ENCODE measurements at places on chromosomes 4 and X. TPM values are rescaled to one million over a fixed set of nuclear protein-coding genes. Genes with fewer than 3 reads are reported as not detected.

- DNase-seq: no peak
These were observed 34.7 kb upstream of the NAF1 start for GRCh38 chr4:163201358-163201757.

- no peak for DNase-seq
These were observed 193.8 kb upstream of the CXorf51B start for GRCh38 chrX:146615628-146616348.

GRCh38 chr4:7379719-7380118, 55.0 kb downstream of the PSAPL1 start:
- no peak for DNase-seq

DNA sequence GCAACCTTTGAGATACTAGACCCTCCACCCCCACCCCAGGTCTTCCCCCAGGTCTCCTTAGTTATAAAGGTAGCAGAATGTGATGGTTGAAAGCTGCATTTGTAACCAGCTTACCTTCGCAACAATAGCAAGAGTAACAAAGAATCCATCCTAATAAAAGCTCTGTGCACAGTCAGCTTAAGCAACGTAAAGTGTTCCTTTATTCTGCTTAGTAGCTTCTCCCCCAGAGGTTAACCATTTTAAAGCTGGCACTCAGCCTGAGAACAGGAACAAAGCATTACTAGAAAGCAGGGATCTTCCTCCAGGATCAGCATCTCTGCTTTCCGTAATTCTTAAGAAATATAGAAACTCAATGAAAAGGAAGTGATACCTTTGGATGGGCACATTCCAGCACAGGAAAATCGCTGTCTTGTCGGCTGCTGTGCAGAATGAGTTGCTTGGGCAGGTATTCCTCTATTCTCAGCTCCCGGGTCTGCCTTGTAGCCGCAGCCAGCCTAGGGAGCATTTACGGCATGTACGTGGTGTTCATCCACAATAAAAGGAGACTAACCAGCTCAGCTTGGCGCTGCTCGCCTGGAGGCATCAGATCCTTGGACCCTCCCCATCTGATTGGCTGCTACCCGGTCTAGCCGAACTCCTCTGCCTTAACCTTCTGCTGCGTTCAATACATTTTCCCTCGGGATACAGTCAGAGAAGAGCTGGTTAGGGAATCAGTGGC, 113.0 kb upstream of the TLR3 start:
- no peak for DNase-seq

The CXCL3 gene
- total RNA-seq: not detected

GRCh38 chrX:118614150-118614549, 113.3 kb upstream of the IL13RA1 start:
- no peak for DNase-seq

- DNase-seq: no peak
These were observed 156.7 kb upstream of the FAM241A start for GRCh38 chr4:111988514-111988913.

DNA sequence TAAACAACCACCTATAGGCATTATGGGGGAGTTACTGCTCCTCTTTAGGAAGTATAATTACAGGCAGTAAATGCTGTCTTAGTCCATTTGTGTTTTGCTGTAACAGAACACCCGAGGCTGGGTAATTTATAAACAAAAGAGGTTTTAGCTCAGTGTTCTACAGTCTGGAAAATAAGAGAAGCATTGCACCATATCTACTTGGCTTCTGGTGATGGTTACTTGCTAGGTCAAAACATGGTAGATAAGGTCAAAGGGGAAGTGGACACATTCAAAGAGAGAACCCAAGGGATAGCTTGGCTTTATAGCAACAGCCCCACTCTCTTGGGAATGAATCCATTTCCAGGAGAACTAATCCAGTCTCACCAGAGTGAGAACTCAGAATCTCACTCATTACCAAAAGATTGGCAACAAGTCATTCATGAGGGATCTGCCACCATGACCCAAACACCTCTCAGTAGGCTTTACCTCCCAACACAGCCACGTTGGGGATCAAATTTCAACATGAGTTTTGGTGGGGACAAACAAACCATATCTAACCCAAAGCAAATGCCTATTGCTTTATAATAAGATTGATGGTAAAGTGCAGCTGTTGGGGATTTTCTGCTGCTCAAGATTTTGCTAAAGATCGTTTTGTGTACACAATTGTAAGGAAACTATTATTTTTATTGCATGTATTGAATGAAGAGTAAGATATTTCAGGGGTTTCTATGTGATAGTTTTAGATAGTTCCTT, 32.6 kb downstream of the STAG2 start:
- DNase-seq: no peak

GRCh38 chrX:112614640-112615039, 65.1 kb downstream of the LHFPL1 start:
- no peak for DNase-seq

DNA sequence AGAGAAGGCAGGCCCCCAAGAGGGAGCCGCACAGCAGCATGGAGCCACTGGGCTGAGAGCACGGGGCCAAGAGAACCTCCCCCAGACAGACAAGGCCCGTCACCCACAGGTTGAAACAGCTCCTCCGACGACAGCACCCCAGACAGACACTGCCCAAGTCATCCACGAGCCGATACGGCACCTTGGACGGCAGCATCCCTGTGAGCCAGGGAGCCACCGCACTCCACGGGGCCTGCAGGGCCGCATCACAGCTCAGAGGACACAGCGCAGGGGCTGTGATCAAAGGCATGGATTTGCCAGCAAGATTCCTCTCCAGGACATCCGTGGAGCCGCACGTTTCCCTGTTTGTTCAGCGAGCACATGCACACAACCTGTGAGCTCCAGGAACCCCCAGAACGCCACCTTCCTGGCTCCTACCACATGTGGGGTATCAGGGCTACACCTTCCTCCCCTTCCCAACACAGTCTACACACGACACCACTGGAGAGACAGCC, 3.9 kb downstream of the CTBP1 start:
- DNase-seq: no peak

The BEX1 gene
- total RNA-seq: not detected

GRCh38 chr4:78336093-78336943, 215.3 kb upstream of the ANXA3 start:
- no peak for DNase-seq

GRCh38 chr4:154604696-154605200, 7.7 kb downstream of the FGG start:
- no peak for DNase-seq

DNA sequence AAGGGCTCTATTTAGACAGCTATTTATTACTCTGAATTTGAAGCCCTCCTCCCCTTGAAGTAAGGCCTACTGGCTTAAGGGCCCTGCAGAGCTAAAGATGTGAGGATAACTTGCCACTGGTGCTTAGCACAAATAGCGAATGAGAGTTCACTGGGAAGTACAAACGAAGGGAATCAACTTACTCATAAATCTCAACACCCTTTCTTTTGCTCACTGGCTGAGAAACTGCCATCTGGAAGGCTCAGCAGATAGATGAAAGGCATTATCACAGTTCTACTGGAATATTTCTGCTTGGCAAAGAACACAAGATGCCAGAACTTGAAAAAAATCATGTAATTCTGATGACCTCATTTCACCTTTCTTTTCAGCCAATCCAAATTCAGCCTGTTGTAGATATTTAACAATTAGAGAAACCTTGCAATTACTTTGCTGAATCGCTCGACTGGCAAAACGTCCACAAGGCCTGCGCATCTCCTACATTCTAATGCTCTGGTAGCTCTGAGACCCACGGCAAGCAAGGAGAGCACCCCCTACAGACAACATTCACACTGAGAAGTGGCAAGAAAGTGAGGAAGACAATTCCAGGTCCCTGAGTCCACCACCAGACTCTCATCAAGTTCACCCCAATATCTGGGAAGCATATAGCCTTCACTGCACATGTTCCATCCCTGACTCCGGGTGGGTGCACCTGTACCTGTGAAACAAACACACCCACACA, 27.5 kb downstream of the TSPAN5 start:
- no peak for DNase-seq

The ARR3 gene
- total RNA-seq: not detected

DNA sequence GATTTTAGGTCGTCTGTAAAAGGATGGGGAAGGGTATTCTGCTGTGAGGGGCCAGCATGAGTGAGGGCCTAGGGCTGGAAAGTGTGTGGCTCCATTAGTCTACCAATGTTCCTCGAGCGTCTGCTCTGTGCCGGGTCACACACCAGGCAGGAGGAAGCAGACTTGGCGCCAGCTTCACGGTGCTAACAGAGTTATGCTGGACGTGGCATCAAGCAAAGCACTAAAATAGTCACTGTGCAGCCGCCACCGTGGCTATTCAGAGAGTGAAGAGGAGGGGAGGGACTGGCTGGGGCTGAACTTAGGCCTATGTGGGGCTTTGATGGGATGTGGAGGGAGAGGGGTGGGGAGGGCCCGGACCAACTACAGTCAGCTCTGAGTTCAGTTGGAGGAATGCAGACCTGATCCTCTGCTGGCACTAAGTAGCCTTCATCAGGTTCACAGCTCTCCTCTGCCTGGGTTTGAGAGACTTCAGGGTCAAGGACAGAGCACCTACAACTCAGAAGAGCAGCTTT, 83.9 kb upstream of the MSX1 start:
- DNase-seq: no peak
